ENCODE measurements at places on chromosomes 6 and 20.

GRCh38 chr20:48787861-48788375 is 39.9 kb downstream of the PREX1 start:
- peaks cover 3% of the 10 kb centered on the region for H3K36me3 ChIP-seq
- no peak for DNase-seq
- H3K4me3 ChIP-seq = no peak overlapping the region
- no peak overlapping the region for H3K27ac ChIP-seq

DNA sequence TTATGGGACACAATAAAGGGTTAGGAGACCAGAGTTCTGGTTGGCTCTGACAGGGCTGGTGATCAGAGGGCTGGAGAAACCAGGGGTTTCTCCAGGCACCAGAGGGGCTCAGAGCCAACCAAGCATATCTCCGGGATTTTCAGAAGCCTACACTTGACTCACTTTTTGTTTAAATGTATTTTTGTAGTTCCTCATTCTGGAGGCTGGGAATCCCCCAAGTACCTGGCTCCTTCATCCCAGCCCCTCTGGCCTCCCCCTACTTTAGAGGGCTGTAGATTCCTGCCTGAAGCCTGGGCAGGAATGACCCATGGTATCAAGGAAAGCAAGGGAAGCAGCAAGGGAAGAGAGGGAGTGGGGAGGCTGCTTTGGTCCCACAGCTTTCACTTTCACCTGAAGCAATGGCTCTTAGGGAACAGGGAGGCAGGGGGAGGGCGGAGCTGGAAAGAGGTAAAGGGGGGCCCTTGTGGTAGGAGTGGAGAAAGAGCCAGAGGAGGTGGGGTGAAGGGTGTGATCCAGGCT is 973 bp downstream of the CD40 start:
- peak overlapping the region; percentile 7 for H3K4me3 ChIP-seq
- H3K4me1 ChIP-seq = peaks cover 8% of the 10 kb centered on the region

DNA sequence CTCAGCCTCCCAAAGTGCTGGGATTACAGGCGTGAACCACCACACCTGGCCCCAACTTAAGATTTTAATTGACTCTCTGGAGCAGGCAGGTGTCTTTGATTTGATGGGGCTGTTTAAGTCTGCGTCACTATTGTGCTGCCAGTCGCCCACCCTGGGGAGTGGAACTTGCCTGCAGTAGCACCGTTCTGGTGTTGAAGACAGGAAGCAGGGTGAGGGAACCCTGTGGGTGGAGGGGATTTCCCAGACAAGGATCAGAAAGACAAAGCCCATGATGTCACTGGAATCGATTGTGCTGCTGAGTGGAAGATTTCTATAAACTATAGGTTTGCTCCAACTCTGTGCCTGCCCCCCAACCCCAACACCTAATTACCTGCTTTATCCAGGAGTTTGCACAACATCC is 11.0 kb downstream of the ALDH8A1 start:
- no peaks in the 10 kb centered on the region for H3K36me3 ChIP-seq
- H3K27ac ChIP-seq = peak overlapping the region; percentile 56
- no peaks in the 10 kb centered on the region for H3K27me3 ChIP-seq
- peaks cover 7% of the 10 kb centered on the region for H3K4me1 ChIP-seq
- peak; percentile 65 for DNase-seq

- peaks cover 59% of the 10 kb centered on the region for H3K36me3 ChIP-seq
- DNase-seq = peak; percentile 18
- peak overlapping the region; percentile 64 for H3K4me3 ChIP-seq
- peaks cover 59% of the 10 kb centered on the region for H3K4me1 ChIP-seq
- H3K27ac ChIP-seq = peak overlapping the region; percentile 93
- no peaks in the 10 kb centered on the region for H3K27me3 ChIP-seq
Measured at GRCh38 chr6:160013987-160014868, 45.3 kb downstream of the IGF2R start.

- no peak for DNase-seq
- H3K27me3 ChIP-seq = no peaks in the 10 kb centered on the region
- H3K4me3 ChIP-seq = no peak overlapping the region
- H3K4me1 ChIP-seq = no peaks in the 10 kb centered on the region
- H3K27ac ChIP-seq = no peak overlapping the region
Measured at GRCh38 chr6:65569505-65569904, 137.5 kb downstream of the EYS start.

DNA sequence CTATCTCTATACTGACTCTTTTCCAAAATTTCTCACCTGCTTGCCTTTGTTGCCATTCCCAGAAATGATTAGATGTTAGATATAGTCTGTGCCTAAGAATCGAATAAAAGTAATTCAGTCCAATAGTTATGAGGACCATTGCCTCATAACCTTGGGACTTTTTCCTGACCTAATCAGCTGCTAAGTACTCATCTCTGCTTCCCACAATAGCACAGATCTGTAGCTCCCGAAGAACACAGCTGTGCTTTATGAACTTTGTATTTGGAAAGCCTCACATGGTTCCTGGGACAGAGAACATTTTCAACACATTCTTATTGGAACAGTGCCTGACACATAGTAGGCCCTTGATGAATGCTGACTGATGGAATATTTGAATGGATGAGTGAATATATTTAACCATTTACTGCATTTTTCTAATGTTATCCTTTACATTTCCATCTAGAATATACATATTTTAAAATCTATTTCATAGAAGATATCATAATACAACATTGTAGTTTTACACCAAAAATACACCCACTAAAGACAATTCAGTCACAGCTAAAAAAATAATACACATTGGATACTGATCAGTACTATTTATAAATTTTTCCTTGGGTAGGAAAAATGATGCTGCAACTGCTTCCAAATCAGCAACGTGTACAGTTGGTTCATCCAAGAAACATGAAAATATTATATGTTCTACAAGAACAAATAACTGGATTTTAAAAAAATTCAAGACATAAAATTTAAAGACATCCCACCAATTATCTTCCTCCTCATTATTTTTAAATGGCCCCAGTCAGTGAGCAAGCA is 53.9 kb downstream of the HS3ST5 start:
- H3K27me3 ChIP-seq = no peaks in the 10 kb centered on the region
- no peak overlapping the region for H3K4me3 ChIP-seq
- H3K4me1 ChIP-seq = no peaks in the 10 kb centered on the region
- H3K36me3 ChIP-seq = no peaks in the 10 kb centered on the region
- H3K27ac ChIP-seq = no peak overlapping the region

GRCh38 chr6:33151050-33151449 is 41.2 kb downstream of the COL11A2 start:
- no peak overlapping the region for H3K27ac ChIP-seq
- no peak for DNase-seq
- H3K36me3 ChIP-seq = no peaks in the 10 kb centered on the region
- no peaks in the 10 kb centered on the region for H3K4me1 ChIP-seq
- no peak overlapping the region for H3K4me3 ChIP-seq
- peaks cover 19% of the 10 kb centered on the region for H3K27me3 ChIP-seq

DNA sequence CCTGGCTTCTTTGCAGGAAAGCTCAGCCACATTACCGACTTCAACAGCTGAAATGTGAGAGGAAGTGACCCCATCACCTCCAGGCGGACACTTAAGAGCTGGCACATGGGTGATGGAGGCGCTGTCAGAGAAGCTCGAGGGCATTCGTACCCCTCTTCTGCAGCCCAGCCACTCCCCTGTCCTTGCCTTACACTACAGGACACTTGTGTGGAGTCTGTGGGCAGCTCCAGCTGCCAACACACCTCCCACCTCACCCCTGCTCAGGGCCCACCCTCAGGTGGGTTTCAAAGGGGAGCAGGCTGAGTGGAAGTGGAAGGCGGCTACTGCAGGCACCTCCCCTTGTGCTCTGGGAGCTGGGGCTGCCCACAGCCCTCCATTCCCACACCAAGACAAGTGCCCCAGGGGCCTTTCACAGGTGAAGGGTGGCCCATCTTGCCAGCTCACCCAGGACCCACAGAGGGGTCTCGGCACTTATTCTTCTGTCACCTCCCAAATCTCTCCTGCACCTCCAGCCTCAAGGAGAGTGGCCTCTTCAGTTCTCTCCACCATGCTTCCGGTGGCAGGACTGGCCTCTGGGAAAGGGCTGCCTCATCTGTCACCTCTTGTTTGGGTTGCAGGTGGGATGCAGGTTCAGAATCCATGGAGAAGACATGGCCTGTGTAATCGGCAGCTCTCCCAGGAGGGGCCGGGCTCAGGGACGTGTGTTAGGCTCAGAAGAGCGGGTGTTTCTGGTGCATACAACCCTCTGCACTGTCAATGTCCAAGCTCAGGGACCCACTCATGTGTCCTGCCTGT is 49.8 kb downstream of the IRF4 start:
- H3K36me3 ChIP-seq = no peaks in the 10 kb centered on the region
- no peak overlapping the region for H3K4me3 ChIP-seq
- H3K27ac ChIP-seq = no peak overlapping the region
- no peak for DNase-seq

DNA sequence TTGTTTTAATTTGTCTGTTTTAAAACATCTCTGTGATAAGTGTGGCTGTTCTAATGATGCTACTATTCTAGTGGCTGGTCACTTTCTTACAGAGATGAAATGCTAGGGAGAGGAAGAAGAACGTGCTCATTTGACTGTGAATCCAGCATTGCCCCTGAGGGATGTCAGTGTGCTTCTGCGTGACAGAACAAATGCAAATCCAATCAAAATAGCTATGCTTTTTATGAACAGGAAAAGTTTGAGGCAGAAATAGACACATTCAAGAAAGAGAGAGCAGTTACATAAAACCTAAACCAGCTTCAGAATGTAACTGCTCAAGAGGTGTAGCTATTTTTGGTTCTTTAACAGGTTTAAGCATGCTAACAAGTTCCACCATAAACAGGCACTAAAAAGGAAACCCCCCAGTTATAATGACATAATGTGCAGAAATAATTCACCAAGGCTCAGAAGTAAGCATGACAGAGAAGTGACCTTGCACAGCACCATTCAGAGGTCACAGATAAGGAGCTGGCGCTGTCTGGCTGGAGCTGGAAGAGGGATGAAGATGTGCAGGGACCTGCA is 385.3 kb downstream of the EPM2A start:
- DNase-seq = no peak
- no peaks in the 10 kb centered on the region for H3K4me1 ChIP-seq
- H3K36me3 ChIP-seq = no peaks in the 10 kb centered on the region
- no peaks in the 10 kb centered on the region for H3K27me3 ChIP-seq

GRCh38 chr6:31400467-31401289 is 2.7 kb upstream of the MICA start:
- peaks cover 10% of the 10 kb centered on the region for H3K36me3 ChIP-seq
- peak overlapping the region; percentile 92 for H3K27ac ChIP-seq
- H3K4me1 ChIP-seq = peaks cover 46% of the 10 kb centered on the region
- peak overlapping the region; percentile 86 for H3K4me3 ChIP-seq
- peak; percentile 64 for DNase-seq
- H3K27me3 ChIP-seq = peaks cover 7% of the 10 kb centered on the region

- no peak overlapping the region for H3K4me3 ChIP-seq
- H3K27ac ChIP-seq = no peak overlapping the region
- no peaks in the 10 kb centered on the region for H3K36me3 ChIP-seq
- H3K27me3 ChIP-seq = peaks cover 2% of the 10 kb centered on the region
Measured at GRCh38 chr6:163335671-163336545, 78.6 kb upstream of the QKI start.

- no peak overlapping the region for H3K27ac ChIP-seq
- no peaks in the 10 kb centered on the region for H3K27me3 ChIP-seq
- no peak overlapping the region for H3K4me3 ChIP-seq
- H3K36me3 ChIP-seq = no peaks in the 10 kb centered on the region
- DNase-seq = no peak
- H3K4me1 ChIP-seq = no peaks in the 10 kb centered on the region
Measured at GRCh38 chr6:50145125-50145524, 95.4 kb upstream of the DEFB112 start.

DNA sequence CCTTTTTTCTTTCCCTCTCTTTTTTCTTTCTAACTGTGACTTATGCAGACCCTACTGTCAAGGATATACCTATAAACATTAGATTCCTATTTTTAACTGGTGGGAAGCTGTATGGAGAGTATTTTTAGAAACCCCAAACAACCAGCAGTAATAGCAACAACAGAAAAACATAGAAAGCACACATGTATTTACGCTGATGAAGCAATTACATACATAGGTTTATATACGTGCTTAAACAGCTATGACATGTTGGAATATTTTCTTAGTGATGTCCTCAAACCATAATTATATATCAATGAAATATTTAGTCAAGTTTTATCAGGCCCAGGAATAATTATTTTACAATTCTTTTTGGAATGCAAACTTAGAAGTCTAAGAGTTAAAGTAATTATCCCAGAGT is 294.3 kb upstream of the SOX4 start:
- peaks cover 3% of the 10 kb centered on the region for H3K27me3 ChIP-seq
- H3K4me3 ChIP-seq = no peak overlapping the region
- no peaks in the 10 kb centered on the region for H3K4me1 ChIP-seq
- no peak for DNase-seq

DNA sequence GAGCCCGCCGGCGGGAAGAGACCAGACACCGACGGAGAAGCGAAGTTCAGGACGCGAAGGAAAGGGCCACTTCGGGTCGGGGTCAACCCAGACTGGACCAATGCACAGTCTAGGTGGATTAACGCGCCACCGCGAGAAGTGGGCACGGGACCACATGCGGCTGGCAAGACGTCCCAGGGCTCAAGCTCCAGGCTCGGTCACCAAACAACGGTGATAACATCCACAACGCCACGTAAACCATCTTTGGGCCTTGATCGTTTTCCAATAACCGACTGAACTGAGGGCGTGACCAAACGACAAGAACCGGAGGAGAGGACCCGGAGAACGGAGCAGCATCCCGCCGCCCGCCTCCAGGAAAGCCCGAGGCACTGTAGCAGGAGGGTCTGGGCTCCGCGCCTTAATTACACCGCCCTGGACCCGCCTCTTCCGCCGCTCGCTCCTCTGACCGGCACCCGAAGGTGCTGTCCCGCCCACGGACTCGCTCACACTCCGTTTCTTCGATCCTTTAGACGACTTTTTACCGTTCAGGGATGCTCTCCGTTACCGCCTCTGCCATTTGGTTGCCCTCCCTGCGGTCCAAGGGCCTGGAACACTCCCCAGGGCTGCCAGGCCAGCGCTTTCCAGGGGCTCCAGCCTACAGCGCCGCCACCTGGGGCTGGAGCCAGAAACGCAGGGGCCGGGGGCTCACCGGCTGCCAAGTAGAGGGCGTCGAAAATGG is 44.1 kb downstream of the DPPA5 start:
- peaks cover 39% of the 10 kb centered on the region for H3K27me3 ChIP-seq
- H3K27ac ChIP-seq = peak overlapping the region; percentile 85
- peak; percentile 75 for DNase-seq
- peak overlapping the region; percentile 97 for H3K4me3 ChIP-seq

- no peak overlapping the region for H3K4me3 ChIP-seq
- DNase-seq = peak; percentile 44
- no peaks in the 10 kb centered on the region for H3K36me3 ChIP-seq
Measured at GRCh38 chr6:136967876-136968752, 46.0 kb downstream of the SLC35D3 start.

GRCh38 chr20:58651559-58651945 is 469 bp downstream of the STX16 start:
- H3K27me3 ChIP-seq = peaks cover 3% of the 10 kb centered on the region
- H3K36me3 ChIP-seq = peaks cover 26% of the 10 kb centered on the region
- H3K27ac ChIP-seq = peak overlapping the region; percentile 98
- DNase-seq = no peak
- H3K4me1 ChIP-seq = peaks cover 20% of the 10 kb centered on the region

- no peaks in the 10 kb centered on the region for H3K36me3 ChIP-seq
- no peaks in the 10 kb centered on the region for H3K4me1 ChIP-seq
- no peaks in the 10 kb centered on the region for H3K27me3 ChIP-seq
Measured at GRCh38 chr6:113476937-113477839, 380.0 kb upstream of the MARCKS start.
